Stimulated activated CD8-positive, alpha-beta memory T cell treated with anti-CD3 and anti-CD28 coated beads, Interleukin-15, amount 100 ng/mL, for 4 hours (primary cell): ENCODE measurements at places on chromosomes 12 and 14.

DNA sequence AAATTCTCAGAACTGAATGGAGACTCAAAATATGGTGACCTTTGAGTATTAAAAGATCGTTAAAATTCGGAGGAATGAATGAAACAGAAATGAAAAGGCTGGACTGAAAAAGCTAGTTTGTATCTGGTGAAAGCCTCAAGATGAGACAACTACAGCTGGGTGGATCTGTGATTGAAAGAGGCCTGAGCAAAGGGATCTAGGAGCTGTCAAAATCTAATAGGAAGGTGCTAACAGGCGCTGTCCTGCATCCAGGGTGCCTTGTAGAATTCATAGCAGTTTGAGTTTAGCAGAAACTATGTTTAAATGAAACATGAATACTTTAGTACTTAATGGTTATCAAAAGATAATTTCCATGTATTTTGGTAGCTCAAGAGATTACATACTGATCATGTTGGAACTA lies 2.3 kb downstream of the YY1 start:
- no peak for DNase-seq

- DNase-seq = no peak
Observed at GRCh38 chr12:89862511-89863445, 154.1 kb upstream of the ATP2B1 start.

GRCh38 chr14:100287202-100287997 lies 18.8 kb downstream of the SLC25A29 start:
- no peak for DNase-seq

DNA sequence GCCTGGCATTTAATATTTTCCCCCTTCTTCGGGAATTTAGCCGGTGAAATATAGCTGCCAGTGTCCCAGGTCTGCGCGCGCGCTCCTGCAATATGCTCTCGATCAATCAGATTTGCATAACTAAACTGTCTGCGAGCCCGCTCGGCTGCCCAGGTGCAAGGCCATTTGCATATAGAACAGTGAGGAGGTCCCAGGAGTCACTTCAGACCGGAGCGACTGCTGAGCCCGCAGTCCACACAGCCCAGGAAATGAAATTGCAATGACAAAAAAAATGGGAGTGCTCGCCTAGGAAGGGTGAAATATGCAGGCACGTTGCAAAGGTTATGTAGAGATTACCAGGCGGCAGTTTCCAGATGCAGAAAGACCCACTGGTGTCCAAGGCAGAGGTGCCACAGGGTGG lies 228.5 kb downstream of the VRK1 start:
- no peak for DNase-seq

GRCh38 chr12:21819678-21820077 lies 45.2 kb upstream of the KCNJ8 start:
- DNase-seq = no peak

DNA sequence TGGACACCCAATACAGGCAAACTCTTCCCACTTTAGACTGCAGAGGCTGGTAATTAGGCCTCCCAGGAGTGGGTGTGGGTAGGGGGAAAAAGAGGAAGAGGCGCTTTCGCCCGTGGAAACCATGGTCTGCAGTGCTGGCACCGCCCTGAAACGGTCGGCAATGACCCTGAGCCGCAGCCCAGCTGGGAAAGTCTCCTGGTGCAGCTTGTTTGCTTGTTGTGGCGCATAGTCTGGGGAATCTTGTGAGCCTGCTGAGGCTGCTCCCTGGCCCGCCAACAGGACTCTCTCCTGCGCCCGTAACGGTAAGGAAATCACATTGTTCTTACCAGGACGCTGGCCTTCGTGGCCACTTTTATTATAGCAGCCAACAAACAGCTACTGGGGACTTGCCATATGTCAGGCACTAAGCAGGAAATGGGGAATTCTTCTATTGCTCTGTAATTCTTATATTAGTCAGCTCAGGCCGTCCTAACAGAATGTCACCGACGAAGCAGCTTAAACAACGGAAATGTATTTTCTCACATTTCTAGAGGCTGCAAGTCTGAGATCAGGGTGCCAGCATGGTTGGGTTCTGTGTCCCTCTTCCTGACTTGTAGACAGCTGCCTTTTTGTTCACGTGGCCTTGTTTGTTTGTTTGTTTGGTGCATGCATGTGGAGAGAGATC lies 52.5 kb upstream of the RIN3 start:
- DNase-seq = no peak

DNA sequence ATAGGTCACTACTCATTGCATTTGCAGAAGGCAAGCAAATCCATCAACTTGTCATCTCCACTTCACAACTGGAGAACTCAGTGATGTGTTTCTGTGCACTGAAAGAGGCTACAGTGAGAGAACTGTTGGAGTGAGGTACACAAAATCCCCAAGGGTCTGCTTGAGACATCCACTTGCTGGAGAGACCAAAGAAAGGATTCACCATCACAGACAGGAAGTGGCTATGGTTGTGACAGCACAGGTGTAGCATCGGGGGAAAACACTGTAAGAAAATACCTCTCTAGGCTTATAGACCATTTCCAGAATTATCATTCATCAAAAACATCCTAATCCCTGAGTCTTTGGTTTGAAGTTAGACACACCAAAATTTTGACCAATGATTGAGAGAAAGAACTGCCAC lies 201.3 kb upstream of the OR4E1 start:
- no peak for DNase-seq

- DNase-seq = no peak
Observed at GRCh38 chr12:13770576-13770975, 210.8 kb downstream of the GRIN2B start.

DNA sequence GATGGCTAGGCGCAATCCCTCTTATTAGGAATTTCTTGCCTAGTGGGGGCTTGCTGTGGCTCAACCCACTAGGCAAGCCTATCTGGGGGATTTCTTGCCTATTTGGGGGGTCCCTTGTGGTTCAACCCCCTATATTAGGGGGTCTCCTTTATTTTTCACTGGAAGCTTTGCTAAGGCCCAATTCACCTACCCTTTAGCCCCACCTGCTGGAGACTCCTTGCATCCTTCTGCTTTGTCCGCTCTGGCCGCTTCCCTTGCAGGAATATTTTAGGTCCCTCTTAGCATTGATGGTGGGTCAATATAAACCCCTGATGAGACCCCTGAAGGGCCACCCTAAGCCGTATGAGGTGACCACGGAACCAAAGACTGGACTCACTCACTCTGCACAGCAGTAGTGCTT lies 1552.1 kb downstream of the AACS start:
- no peak for DNase-seq

GRCh38 chr14:63747846-63748245 lies 20.0 kb upstream of the SGPP1 start:
- no peak for DNase-seq

- no peak for DNase-seq
Observed at GRCh38 chr12:77102691-77103090, 37.3 kb upstream of the E2F7 start.

- no peak for DNase-seq
Observed at GRCh38 chr12:114371250-114371649, 34.7 kb downstream of the TBX5 start.

GRCh38 chr14:92668276-92668973 lies 80.0 kb downstream of the LGMN start:
- DNase-seq = no peak

GRCh38 chr12:1509413-1510052 lies 84.8 kb downstream of the FBXL14 start:
- DNase-seq = no peak

- DNase-seq = no peak
Observed at GRCh38 chr12:119208626-119209061, 29.9 kb downstream of the HSPB8 start.

- no peak for DNase-seq
Observed at GRCh38 chr14:93953739-93954515, 22.4 kb downstream of the ASB2 start.

DNA sequence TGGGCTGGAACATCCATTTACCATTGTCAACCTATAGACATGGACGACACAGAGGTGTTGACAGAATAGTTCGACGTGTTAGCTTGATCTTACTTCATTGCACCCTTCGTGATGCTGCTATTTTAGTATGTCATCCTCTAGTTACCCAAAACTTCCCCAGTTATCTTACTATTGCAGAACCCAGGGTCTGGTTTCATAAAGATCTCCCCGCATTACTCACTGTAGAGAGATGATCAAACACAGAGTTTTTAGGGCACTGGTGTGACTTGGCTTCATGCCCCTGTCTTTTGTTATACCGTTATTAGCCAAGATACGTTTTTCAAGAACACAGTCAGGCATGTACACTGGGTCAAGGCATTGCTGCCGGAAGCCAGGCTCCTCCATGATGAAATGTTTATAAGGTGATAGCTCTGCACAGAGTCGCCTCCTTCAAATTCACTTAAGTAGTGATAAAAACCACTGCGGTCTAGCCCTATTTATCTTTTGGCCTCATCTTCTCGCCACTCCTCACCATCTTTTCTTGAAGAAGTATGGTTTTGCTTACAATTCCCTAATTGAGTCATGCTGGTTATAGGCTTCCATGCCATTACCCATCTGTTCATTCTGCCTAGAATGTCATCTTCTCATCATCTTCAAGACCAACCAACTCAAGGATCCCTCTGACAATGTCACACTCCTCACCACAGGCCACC lies 1127.9 kb downstream of the VRK1 start:
- no peak for DNase-seq

- no peak for DNase-seq
Observed at GRCh38 chr12:58067610-58068387, 126.4 kb downstream of the ATP23 start.

DNA sequence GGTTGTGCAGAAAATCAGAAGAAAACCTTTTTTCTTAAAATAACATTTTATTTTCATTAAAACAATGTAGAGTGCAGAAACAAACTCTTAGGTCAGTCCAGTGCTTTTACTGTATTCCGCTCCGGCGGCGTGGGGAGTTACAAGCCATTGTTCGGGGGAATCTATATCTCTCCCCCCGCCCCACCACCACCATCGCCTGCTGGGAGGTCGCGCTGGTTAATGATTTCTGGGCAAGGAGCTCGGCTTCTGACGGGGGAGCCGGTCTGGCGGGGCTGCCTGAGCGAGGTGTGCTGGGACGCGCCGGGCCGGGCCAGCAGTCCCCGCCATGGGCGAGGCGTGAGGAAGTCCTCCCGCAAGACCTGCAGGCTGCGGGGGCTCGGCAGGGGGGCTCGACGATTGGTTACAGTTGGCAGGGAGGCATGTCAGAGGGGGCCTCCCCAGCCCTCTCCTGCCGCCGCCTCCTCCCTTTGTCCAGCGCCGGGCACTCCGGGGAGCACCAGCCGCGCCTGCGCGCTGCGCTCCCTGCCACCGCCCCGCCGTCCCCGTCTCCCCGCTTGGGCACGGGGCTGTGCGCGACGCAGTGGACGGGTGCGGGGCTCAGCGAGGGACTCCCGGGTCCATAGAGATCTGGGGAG lies 1.0 kb upstream of the DUSP6 start:
- DNase-seq = no peak

DNA sequence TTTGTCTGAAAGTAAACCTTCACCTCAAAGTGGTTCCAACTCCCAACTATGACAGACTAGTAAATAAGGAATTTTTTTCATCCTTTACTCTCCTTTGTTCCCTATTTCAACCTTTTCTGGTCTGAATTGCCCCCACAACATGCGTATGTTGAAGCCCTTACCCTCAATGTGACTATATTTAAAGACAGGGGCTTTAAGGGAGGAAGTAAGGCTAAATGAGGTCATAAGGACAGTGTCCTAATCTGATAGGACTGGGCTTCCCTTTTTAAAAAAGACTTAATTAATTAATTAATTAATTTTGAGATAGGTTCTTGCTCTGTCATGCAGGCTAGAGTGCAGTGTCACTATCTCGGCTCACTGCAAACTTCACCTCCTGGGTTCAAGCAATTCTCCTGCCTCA lies 86.3 kb downstream of the VCPKMT start:
- no peak for DNase-seq

- no peak for DNase-seq
Observed at GRCh38 chr12:6820166-6820565, 1.5 kb upstream of the GPR162 start.

DNA sequence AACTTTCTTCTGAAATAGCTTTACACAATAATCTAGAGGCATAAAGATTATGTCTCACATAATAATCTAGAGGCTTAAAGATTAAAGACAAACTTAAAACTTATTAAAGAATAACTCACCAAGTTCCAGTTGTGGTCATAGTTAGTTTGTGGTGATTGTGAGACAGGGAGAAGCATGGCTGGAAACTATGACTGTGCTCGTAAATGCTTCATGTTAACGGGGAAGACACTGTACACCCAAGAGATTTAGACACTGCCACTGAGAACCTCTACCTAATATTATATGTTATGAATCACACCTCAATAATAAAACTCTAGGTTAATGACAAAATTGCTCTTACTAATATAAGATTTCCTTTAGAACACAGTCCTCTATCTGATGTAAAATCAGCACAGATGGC lies 541.6 kb downstream of the TMEM121 start:
- no peak for DNase-seq

GRCh38 chr12:132336451-132337413 lies 7.3 kb upstream of the GALNT9 start:
- DNase-seq = no peak

GRCh38 chr12:131213896-131214442 lies 260.3 kb downstream of the ADGRD1 start:
- no peak for DNase-seq

- DNase-seq = no peak
Observed at GRCh38 chr14:70789961-70790360, 19.4 kb downstream of the MAP3K9 start.

GRCh38 chr14:65072937-65073336 lies 29.4 kb downstream of the MAX start:
- no peak for DNase-seq

- DNase-seq = no peak
Observed at GRCh38 chr14:32507029-32507984, 178.2 kb downstream of the AKAP6 start.

DNA sequence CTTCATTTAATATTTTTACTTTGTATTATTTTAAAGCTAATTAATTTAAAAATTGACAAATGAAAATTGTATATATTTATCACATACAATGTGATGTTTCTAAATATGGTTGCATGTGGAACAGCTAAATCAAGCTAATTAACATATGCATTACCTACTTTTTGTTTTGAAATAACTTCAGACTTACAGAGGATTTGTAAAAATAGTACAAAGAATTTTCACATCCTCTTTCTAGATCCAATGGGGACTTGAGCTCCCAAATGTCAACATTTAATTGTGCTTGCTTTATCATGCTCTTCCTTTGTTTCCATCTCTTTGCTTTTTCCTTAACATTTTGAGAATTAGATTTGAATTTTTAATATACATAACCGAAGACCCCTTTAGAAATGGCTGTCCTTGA lies 6.6 kb downstream of the DCD start:
- no peak for DNase-seq

- DNase-seq = no peak
Observed at GRCh38 chr12:9796971-9797370, 30.3 kb upstream of the KLRF1 start.
